ENCODE measurements at places on chromosomes 1 and 21. TPM values are rescaled to one million over a fixed set of nuclear protein-coding genes. Genes with fewer than 3 reads are reported as not detected.

The KRTAP21-1 gene
- total RNA-seq: not detected

DNA sequence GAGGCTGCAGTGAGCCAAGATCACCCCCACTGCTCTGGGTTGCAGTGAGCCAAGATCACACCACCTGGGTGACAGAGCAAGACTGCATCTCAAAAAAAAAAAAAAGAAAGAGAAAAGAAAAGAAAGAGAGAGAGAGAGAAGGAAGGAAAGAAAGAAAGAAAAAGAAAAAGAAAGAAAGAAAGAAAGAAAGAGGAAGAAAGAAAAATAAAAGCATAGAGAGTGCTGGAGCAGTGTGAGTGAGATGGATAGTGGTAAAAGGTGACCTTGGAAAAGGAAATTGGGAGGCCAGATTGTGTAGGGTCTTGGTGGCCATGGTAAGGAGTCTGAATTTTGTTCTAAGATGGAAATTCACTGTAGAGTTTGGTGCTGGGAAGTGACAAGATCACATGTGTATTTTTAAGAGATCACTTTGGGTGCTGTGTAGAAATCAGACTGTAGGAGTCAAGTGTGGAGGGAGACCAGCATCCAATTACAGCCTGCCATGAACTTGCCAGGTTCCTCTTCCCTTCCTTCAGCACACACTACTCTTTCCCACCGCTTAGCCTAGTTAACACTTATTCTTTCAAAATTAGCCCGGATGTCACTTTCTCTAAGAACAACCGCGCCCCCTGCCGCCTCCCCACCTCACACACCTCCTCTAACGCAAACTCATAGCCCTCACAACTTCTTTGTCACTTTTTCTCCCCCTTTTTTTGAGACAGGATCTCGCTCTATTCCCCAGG is 17.9 kb downstream of the MTX1 start:
- H3K27ac ChIP-seq: peak overlapping the region; percentile 59
- H3K36me3 ChIP-seq: no peaks in the 10 kb centered on the region
- no peak for DNase-seq
- no peaks in the 10 kb centered on the region for H3K27me3 ChIP-seq

- no peaks in the 10 kb centered on the region for H3K27me3 ChIP-seq
- DNase-seq: no peak
- no peaks in the 10 kb centered on the region for H3K36me3 ChIP-seq
- H3K27ac ChIP-seq: no peak overlapping the region
Measured at GRCh38 chr1:117633068-117633345, 27.2 kb downstream of the TENT5C start.

DNA sequence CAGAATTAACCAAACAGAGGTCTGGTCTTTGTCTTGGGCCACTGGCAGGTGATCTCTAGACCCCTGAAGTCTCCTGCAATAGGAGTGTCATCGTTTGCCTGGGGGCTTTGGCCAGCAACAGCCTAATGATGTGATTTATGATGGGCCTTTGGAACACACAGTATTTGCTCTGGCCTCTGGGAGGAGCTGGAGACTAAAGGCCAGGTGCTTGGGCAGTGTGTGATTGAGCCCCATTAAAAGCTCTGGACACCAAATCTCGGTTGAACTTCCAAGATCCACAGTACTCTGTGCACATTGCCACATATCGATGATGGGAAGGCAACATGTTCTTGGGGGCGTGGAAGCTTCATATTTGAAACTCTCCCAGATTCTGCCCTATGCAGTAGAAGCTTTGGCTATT is 32.0 kb upstream of the TLR5 start:
- no peak overlapping the region for H3K4me3 ChIP-seq
- DNase-seq: no peak
- no peak overlapping the region for H3K27ac ChIP-seq

DNA sequence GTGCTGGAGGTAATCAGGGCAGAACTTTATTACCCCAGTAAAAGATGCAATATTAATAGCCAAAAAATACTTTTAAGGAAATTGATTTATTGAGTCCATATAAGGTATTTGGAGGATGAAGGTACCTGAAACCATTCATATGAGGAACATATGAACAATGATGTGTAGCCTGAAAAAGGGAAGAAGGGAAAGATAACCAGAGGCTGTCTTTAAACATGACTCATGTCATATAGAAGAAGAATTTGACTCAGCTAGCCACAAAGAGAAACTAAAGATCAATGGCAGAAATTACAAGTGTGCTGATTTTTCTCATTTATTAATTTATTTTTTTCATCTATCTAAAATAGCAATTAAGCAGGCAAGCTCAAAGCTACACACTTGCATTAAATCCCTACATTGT is 136.2 kb upstream of the DUSP10 start:
- no peaks in the 10 kb centered on the region for H3K27me3 ChIP-seq
- H3K4me1 ChIP-seq: no peaks in the 10 kb centered on the region

All from prostate gland (tissue), 2 donors.